ENCODE measurements at places on chromosomes 2 and 18.

GRCh38 chr2:169716938-169717690 is 16.5 kb upstream of the KLHL23 start:
- DNase-seq, result no peak

GRCh38 chr18:13216711-13217465 is 1.7 kb upstream of the LDLRAD4 start:
- DNase-seq, result peak; percentile 22

DNA sequence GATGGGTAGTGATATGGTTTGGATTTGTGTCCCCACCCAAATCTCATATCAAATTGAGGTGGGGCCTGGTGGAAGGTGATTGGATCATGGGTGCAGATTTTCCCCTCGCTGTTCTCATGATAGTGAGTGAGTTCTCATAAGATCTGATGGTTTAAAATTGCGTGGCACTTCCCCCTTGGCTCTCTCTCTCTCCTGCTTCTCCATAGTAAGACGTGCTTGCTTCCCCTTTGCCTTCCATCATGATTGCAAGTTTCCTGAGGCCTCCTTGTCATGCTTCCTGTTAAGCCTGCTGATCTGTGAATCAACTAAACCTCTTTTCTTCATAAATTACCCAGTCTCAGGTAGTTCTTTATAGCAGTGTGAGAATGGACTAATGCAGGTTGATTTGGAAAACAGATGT is 223.2 kb upstream of the APCDD1 start:
- DNase-seq, result no peak

GRCh38 chr2:68936889-68937288 is 15.8 kb downstream of the GKN2 start:
- peak; percentile 40 for DNase-seq

DNA sequence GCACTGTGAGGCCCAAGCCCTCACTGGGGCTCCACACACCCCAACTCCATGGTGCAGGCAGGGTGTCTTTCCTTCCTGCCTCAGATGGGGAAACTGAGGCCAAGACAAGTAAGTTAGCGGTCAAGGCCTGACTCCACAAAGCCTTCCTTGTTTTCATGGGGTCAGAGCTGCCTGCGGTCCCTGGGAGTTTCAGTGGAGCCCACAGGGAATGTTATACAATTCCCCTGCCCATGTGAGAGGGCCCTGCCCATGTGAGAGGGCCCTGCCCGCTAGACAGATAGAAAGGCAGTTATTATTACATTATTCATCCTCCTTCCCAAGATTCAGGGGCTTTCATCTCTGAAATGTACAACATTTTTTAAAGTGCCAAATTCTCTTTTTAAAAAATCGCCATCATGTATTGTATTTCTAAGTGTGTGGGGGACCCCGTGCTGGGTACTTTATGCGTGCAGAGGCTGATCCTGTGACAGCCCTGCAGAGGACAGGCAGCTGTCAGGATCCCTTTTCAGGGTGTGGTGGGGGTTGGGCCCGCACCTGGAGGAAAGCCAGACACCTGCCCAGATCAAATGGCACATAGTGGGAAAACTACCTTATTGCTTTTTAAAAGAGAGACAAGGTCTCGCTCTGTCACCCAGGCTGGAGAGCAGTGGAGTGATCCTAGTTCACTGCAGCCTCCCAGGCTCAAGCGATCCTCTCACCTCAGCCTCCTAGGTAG is 23.4 kb downstream of the FBLN7 start:
- no peak for DNase-seq

- DNase-seq, result peak; percentile 2
Measured at GRCh38 chr2:193523662-193524061, 1328.9 kb upstream of the TMEFF2 start.

GRCh38 chr2:51613-52012 is 5.3 kb upstream of the FAM110C start:
- DNase-seq, result no peak

- DNase-seq, result no peak
Measured at GRCh38 chr2:238422285-238422684, 4.4 kb upstream of the ASB1 start.

- no peak for DNase-seq
Measured at GRCh38 chr2:231348704-231349373, 46.7 kb upstream of the B3GNT7 start.

GRCh38 chr2:159186462-159186861 is 100.0 kb downstream of the WDSUB1 start:
- no peak for DNase-seq

DNA sequence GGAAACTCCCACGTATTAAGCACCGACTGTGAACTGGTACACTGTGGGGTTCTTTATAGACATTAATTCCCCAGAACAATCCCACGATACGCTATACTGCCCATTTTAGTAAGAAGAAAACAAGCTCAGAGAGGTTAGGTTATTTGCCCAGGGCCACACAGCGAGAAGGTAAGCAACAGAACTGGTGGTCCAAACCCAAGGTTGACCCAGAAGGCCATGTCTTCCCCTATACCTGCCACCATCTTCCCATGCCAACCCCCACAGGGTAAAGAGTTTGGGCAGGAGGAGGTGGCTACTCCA is 69.9 kb downstream of the MARCO start:
- no peak for DNase-seq

DNA sequence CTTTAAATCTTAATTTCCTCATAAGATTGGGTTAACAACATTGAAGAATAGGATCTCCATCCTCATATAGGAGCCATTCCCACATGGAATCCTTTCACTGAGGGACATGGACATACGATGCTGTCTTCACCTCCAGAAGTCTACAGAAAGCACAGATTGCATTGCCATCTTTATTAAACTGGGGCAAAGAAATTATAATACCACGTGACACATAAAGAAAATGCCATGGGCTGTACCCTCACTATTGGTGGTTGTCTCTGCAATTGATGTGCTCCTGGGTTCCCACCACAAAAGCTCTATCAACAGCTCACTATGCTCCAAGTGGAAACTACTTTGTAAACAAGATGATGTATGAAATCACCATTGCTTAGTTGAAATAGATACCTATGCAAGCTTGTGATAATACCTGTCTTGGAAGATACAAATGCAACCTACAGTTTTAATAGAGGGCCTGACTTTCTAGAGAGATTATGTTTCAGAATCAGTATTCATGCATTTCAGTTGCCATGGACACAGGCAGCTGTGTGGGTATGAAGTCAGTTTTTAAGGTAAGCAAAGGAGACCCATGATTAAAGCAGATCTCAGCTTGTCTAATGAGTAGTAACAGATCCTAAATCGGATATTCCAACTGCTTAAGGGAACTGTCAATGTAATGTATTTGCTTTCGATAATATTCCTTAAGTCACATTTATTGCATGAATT is 337.0 kb downstream of the RAD51AP2 start:
- DNase-seq, result no peak

DNA sequence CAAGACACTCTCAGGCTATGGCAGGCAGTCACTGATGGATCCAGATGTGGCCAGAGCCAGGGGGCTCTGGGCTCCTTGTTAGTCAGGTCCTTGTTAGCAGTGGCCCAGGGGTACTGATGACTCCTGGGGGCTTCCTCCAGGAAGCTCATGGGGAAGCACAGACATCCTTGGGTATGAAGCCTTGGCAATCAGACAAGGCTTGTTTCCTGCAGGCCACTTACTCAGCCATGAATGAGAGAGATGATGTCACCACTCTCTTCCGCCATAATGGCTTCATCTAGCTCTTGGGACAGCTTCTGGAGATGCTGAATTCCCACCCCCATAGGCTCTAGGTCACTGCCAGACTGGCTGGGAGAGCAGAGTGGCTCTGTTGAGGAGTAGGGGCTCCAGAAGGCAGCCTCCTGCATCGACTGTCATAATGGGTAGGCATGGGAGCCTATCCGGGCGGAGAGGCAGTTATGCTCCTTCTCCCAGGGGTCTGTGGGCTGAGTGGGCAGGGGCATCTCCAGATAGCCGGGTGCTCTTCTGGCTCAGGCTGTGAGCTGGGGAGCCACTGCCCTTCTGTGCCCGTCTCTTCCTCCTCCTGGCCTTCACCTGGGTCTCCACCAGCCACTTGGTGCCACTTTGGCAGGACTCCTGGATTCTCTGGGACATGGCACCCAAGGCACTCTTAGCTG is 40.2 kb upstream of the BMPR2 start:
- DNase-seq, result peak; percentile 49

DNA sequence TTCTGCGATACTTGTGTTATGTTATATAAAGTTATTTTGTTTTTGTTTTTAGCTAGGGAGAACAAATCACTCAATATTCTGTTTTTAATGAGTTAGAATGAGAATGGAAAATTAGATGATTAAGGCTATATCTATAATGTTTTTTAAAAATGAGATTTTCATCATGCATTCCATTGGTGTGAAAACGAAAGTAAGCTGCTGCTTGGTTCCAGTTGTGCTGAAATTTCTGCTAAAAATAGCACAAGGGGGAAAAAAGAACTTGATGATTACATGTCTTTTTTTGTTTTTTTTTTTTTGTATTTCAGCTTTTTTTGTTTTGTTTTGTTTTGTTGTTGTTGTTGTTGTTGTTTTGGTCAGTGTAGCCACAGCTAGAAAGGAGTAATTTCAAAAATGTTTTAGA is 242.6 kb upstream of the KCNJ3 start:
- peak; percentile 24 for DNase-seq

DNA sequence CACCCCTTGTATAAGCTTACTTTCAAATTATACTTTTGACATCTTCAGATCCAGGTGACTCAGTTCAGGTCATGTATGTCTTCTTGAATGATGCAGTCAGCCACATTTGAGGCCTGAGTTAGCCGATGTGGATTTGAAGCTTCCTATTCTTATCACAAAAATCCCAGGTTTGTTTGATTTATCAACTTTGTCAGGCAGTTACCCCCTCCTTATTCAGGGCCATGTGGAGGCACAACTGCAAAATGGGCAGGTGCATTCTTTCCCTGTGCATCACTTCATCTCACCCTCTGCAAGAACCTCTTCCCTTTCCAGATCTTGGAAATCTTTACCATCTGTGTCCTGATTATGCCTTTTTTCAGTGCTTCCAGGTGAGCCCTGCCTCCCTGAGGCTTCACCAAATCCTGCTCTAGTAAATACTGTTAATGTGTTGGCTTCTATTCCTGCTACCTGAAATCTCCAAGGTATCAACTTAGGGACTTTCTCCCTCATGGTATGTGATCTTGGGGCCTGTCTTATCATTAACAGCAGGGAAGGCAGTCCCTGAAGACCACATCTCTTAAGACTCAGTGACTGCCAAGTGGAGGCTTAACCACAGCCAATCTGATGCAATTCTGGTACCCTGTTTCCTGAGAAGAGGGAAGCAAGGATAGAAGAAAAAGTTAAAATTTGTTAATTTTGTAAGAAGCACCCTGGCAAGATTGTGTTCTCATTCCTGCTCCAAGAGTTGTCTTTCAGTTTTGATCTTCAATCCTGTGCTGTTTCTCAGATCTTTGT is 9.4 kb upstream of the ARHGAP28 start:
- DNase-seq, result peak; percentile 52

DNA sequence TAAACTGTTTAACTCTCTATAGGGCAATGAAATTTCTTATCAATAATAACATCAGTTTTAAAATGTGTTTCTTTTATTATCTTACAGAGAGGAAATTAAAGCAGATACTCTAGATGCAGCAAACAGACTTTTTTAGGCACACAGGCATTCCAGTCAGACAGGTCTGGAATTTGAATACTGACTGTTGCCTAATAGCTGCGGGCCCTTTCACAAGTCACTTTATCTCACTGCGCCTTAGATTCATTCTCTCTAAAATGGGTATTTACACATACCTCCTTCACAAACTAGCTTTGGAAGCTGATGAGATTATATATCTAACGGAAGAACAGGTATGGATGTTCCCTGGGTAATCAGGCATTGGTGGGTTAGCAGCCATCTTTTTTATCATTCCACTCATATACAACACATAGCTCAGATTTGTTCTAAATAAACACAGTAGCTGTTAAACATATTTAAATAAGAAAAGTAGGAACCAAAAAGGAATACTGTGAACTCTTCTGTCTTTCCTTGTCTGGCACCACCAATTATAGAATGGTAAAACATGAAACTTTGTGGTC is 104.2 kb downstream of the LRP2 start:
- DNase-seq, result no peak

GRCh38 chr18:68041327-68041726 is 524.8 kb upstream of the DSEL start:
- peak; percentile 9 for DNase-seq

DNA sequence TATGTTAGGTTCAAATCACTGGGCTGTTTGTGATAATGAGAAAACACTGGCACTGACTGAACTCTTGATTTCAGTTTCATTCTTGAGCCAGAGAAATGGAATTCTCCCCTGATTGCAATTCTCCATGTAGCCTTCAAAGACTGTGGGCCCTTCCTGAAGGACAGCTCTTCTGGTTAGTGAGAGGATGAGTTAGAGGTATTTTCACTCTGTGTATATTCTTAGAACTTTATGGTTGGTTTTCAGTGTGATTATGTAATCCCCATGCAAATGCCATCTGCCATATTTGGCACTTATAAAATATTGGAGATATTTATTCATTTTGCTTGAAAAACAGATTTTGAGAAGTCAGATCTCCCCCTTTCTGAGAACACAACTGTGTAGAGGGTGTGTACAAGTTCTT is 323.7 kb downstream of the SLC4A3 start:
- DNase-seq, result no peak

DNA sequence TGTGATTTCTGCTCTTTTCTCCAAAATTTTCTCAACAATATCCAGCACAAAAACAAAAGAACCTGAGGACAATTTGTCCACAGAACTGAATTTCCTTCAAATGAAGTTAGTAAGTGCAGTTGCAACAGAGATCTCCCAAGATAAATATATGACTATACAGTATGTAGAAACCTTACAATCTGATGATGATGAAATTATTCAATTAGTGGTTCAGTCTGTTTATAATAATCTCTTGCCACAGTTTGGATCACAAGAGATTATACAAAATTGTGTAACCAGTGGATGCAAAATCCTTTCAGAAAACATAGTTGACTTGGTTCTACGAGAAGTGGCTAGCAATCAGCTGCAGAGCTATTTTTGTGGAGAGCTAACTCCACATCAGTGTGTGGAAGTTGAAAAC is 68.7 kb downstream of the FSIP2 start:
- DNase-seq, result no peak

DNA sequence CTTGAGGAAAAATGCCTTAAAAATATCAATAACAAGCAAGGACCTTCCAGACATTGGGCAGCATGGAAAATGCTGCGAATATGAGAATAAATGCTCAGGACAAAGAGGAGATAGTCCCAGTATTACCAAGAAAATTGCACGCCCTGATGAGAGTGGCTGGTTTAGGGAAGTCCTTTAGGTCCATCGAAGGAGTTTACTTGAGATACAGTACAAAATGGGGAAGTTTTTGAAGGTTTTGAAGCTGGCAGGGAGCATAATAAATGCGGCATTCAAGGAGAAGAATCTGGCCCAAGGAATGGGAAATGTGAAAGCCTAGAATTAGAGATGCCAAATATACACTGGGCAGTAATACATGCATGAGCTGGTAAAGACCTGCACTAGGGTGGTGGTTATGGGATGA is 90.2 kb upstream of the SPATS2L start:
- no peak for DNase-seq

- peak; percentile 16 for DNase-seq
Measured at GRCh38 chr18:57950542-57950941, 93.5 kb upstream of the NEDD4L start.

DNA sequence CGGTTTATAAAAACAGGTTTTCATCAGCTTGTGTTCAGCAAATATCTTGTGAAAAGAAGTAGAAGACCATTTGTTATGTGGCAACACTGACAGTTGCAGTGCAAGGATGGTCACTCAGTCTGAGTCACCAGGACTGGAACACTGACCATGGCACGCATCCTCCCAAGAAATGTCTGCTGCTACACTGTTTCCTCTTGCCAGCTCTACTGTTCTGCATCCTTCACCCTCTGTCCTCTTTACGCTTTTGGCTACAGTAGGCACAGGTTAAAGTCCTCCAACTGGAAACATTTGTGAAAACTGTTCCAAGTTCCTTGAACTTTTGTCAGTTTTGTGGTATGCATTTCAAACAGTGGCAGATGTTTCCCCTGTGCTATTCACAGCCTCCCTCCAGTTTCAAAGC is 39.4 kb downstream of the OSR1 start:
- no peak for DNase-seq

Data from fibroblast of upper back skin (primary cell).